SJSA1 (cell line): ENCODE measurements at places on chromosomes 7 and 10. TPM values are rescaled to one million over a fixed set of nuclear protein-coding genes. Genes with fewer than 3 reads are reported as not detected.

DNA sequence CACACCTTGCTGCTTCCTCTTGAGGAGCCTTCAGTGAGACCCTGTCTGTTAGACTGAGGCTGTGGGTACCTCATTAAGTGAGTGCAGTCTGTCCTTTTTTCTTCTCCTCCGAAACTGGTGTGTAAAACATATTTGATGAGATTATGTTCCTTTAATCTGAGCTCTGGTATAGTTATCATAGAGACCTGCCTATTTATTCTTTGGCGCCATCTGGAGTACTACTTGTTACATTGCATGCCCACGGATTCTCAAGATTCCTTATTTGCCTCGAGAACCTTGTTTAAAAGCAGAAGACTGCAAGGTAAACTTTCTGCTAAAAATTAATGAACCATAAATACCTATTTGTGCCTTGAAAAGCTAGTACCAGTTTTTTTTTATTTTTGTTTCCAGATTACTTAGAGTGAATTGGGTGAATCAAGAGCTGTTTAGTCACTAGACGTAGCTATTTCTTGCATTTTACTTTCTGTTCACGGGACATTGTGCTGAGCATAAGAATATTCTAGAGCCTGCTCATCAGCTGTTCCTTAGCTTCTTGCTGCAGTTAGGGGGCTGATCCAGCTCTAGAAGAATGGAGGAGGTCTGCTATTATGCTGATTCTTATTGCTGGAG, 16.9 kb upstream of the STMP1 start:
- no peaks in the 10 kb centered on the region for H3K27me3 ChIP-seq
- no peak overlapping the region for H3K4me3 ChIP-seq
- H3K36me3 ChIP-seq, result peaks cover 55% of the 10 kb centered on the region
- DNase-seq, result peak; percentile 23
- H3K4me1 ChIP-seq, result peaks cover under 1% of the 10 kb centered on the region

DNA sequence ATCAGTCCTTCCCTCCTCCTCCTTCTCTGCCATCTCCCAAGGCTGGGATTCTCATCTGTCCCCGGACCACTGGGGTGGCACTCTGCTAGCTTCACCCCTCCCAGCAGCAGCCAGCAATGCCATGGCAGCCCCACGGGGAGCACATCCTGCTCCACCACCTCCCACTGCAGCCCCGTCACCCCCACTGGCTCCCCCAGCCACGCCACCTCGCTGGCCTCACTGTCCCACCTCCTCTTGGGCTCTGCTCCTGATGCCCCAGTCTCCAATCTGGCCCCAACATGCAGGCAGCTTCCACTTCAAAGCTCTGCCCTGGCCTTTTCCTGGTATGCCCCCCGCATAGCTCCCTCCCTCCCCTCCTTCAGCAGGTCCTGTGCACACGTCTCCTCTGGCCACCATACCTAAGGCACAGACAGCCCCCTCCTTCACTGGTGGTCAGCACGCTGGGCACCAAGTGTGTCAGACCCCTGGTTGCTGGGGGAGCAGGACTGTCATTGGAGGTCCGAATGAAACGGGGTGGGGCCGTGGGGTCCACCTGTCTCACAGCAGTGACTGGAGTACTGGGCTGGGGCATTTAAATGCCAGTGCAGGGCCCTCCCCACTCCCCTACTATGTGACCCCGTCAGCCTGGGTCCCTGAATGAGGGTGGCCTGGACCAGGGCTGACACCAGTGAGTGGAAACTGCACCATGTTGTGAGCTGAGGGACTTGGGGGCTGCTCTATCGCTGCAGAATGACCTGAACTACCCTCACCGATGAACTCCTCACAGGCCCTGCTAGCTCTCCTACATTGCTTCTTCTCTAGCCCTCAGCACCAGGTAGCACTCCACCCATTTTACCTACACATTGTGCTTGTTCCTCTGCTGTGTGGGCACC, 38.7 kb downstream of the RASGEF1A start:
- no peaks in the 10 kb centered on the region for H3K4me1 ChIP-seq
- H3K27me3 ChIP-seq, result peaks cover 37% of the 10 kb centered on the region
- H3K27ac ChIP-seq, result no peak overlapping the region
- no peaks in the 10 kb centered on the region for H3K36me3 ChIP-seq

Gene AS3MT
- 0.09 and 0.45 TPM in 2 replicates for total RNA-seq

- no peaks in the 10 kb centered on the region for H3K27me3 ChIP-seq
- H3K4me3 ChIP-seq, result no peak overlapping the region
- H3K36me3 ChIP-seq, result peaks cover 51% of the 10 kb centered on the region
- peak; percentile 88 for DNase-seq
- H3K4me1 ChIP-seq, result peaks cover 93% of the 10 kb centered on the region
Observed at GRCh38 chr7:47573758-47574481, 8.0 kb downstream of the TNS3 start.

DNA sequence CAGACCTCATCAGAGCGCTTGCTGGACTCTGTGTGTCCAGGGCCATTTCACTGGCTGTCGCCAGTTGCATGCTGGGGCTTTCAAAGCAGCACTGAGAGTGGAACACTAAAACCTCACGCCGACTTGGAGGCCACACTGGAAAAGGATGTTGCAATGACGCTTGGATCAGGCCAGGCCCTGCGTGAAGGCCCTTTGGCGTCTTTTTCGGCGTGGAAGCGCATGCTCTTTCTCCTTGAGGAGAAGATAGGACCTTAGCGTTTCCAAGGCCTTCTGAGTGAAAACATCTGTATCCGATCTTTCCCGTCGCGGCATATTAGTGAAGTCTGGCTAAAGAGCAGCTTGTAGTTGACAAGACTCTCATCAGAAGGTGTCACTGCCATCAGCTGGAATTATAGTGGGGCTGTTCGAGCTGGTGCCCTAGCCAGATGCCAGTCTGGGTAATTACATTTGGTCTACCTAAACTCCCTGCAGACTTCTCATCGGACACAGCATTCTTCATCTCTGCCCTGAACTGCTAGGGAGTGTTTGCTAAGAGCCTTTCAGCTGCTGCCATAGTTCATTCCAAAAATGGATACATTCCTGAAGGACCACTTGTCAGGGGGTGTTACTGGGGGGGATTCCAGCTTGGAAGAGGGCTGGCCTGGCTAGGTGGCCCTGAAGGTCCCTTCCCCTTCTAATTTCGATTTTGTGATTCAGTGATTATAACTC, 167.7 kb upstream of the TCF7L2 start:
- H3K4me3 ChIP-seq, result no peak overlapping the region
- 0 out of 2 replicates have a peak, but pooled peaks cover 3% of the 10 kb centered on the region for H3K4me1 ChIP-seq
- H3K27ac ChIP-seq, result no peak overlapping the region
- DNase-seq, result no peak
- H3K27me3 ChIP-seq, result no peaks in the 10 kb centered on the region
- H3K36me3 ChIP-seq, result no peaks in the 10 kb centered on the region

Gene ENTPD1
- total RNA-seq, result not detected in 2 replicates

Gene IQCE
- 10.9 and 16.1 TPM in 2 replicates for total RNA-seq

DNA sequence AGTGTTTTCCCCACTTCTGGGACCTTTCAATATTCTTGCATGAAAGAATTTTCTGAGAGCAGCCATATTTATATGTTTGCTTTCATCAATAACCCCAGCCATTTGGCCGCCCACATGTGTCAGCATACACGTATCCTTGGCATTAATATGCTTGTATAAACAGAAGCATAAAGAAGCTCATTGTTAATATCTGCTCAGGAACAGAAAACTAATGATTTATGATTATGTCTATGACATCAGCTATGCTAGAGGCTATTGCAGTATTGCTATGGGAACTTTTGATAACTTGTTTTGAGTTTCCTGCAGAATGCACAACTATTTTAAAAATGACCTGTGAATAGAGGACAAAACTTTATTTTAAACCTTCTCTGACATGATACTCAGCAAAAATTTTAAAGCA, 300.9 kb upstream of the MTPN start:
- H3K4me1 ChIP-seq, result no peaks in the 10 kb centered on the region
- H3K27ac ChIP-seq, result no peak overlapping the region
- H3K36me3 ChIP-seq, result no peaks in the 10 kb centered on the region
- no peaks in the 10 kb centered on the region for H3K27me3 ChIP-seq

DNA sequence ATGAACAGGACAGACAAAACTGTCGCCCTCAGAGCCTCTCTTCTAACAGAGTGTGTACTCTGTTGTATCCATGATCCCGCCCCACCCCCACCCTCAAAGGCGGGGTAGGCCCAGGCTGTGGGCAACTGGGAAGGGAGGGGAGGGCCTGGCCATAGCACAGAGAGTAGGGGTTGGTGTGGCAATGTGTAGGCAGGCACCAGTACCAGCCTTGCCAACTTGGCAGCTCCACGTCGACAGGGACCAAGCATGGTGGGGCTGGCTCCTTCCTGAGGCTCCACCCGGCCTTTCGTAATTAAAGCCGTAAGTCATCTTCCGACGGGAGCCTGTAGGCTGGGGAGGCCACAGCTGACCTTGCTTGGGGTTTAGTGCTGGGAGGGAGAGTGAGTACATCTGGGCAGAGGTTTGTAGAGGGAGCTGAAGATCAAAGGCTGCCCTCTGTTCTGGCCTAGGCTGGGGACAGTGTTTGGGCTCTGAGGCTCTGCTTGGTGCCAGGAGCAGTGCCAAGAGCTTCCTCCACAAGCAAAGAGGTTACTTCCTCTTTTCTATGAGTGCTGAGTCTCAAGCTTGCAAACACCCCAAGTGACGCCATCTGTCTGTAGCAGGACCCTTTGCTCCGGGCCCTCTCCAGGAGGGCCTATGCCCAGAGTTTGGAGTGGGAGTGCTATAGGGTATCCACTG, 121.6 kb downstream of the C10orf105 start:
- no peak overlapping the region for H3K4me3 ChIP-seq
- no peak for DNase-seq
- peaks cover 11% of the 10 kb centered on the region for H3K4me1 ChIP-seq
- no peaks in the 10 kb centered on the region for H3K27me3 ChIP-seq

DNA sequence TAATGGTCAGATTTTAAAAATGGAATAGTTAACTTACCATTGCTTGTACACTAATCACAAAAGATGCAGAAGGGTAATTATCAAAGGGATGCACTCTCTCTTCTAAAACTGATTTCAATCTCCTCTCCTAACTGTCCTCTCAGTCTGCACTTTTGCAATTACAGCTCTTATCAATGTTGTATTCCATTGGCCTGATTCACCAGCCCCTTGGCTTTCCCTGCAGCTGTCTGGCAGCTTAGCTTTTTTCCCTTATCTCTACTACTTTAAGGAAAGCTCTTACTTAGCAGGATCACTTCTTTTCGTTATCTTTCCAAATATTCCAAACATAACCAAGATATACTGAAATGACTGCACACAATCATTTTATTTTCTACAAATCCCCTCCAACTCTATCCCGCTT, 448.8 kb downstream of the GRM8 start:
- H3K27ac ChIP-seq, result no peak overlapping the region
- H3K4me1 ChIP-seq, result no peaks in the 10 kb centered on the region
- H3K36me3 ChIP-seq, result no peaks in the 10 kb centered on the region
- DNase-seq, result no peak
- H3K4me3 ChIP-seq, result no peak overlapping the region

DNA sequence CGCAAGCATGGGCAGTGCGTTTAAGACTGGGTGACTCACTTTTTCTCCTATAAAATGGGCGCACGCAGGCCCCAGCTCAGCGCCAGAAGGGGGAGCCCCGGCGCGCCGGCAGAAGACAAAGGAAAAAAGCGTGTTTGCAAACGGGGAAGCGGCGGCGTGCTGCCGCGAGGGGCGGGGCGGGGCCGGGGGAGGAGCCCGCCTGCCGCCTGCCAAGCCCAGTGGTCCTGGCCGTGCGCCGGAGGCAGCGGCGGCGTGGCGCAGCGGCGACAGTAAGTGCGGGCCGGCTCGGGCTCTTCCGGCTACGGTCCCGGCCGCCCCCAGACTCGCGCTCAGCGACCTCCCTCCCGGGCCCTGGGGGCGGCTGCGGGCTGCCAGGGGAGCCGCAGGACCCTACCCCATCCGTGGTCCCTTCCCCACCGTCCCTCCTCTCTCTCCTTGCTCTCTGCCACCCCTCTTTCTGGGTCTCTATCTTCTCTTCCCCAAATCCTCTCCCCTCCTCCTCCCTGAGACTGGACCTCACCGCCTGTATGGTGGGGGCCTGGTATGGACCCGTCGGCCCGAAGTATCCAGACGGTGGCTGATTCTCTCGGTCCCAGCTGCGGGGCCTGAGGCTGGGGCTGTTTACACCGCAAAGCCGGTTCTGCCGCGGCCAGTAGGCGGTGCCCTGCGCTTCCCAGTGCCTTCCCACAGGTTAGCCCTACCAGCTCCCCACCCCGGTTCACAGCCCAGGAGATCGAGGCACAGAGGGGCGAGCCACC, at the start of gene SLC29A3:
Gene SLC29A3, plus strand, starts transcription at position 218 of the 758 bp plus-strand sequence. Its CDS starts 51 bp downstream, at position 269.
- DNase-seq, result peak; percentile 65
- H3K36me3 ChIP-seq, result no peaks in the 10 kb centered on the region
- no peak within 1 kb of the TSS for H3K27ac ChIP-seq
- no peaks in the 10 kb centered on the region for H3K27me3 ChIP-seq

DNA sequence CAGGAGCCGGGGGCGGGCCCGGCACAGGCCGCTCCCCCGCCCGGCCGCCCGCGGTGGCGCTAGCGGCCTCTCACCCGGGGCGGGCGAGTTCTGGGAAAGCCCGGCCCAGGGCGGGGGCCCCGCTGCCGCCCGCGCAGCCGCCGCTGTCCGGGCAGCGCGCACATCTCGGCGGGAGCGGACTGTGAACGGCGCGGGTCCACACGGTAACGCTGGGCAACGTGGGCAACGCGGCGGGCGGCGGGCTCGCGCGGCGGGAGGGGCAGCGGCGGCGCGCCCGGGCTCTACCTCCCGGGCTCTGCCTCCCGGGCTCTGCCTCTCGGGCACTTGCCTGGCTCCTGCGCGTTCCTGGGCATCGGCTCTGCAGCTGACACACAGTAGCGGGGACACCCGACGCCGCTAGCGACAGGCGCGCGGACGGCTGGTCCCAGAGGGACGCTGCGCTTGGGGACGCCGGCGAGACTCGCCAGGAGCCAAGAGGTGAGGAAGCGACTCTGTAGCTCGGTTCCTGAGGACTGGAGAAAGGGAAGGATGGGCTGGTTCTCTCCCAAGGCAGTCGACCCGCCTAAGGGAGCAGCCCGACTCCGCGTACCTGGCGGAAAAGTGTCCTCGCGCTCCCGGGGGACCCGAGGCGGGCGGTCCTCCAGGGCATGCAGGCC, at the start of gene PLCE1:
Gene PLCE1, plus strand, starts transcription at position 150 of the 656 bp plus-strand sequence. CDS start 37,116 bp downstream, outside the sequence.
- 0 out of 2 replicates have a peak, but pooled peaks cover 3% of the 10 kb centered on the region for H3K36me3 ChIP-seq
- no peaks in the 10 kb centered on the region for H3K27me3 ChIP-seq
- H3K27ac ChIP-seq, result peak within 1 kb of the TSS; percentile 64
- peak; percentile 67 for DNase-seq

DNA sequence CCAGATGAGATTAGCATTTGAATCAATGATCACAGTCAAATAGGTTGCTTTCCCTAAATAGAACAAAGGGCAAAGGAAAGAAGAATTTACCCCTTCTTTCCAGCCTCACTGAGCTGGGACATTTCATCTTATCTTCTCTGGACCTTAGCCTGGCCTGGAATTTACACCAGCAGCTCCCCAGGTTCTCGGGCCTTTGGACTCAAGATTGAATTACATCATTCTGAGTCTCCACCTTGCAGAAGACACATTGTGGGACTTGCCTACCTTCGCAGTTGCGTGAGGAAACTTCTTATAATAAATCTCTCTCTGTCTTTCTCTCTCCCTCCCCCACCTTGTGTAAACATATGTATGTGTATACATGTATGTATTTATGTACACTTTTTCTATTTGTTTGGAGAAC, 732.4 kb downstream of the IPMK start:
- H3K4me3 ChIP-seq, result no peak overlapping the region
- H3K27me3 ChIP-seq, result no peaks in the 10 kb centered on the region
- no peaks in the 10 kb centered on the region for H3K4me1 ChIP-seq
- no peak for DNase-seq

- H3K36me3 ChIP-seq, result no peaks in the 10 kb centered on the region
- DNase-seq, result no peak
- no peak overlapping the region for H3K4me3 ChIP-seq
- H3K27me3 ChIP-seq, result no peaks in the 10 kb centered on the region
Observed at GRCh38 chr7:70935854-70936253, 196.1 kb upstream of the GALNT17 start.

Gene FAM221A
- total RNA-seq, result 2.3 and 7.2 TPM in 2 replicates

Gene TMEM273
- not detected in 2 replicates for total RNA-seq
